ENCODE measurements at places on chromosomes 5 and 9. TPM values are rescaled to one million over a fixed set of nuclear protein-coding genes. Genes with fewer than 3 reads are reported as not detected.

DNA sequence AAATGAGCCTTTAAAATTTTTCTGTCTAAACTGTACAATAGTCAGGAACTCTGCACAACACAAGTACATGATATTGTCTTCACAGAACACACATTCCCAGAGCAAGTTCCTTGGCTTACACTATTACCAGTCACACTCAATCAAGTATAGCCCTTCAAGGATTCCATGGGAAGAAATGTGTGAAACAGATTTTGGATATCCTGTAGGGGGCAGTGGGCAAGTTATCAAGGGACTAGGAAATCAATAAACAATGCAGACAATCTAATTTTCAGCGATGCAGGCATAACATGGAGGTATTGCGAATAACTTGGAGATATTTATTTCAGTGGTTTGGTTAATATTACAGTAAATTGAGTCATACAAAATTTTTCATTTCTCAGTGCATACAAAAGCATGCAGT lies 1171.5 kb upstream of the NUDT12 start:
- DNase-seq, result no peak

- DNase-seq, result no peak
These were observed 17.4 kb upstream of the CAMSAP1 start for GRCh38 chr9:135924628-135925338.

DNA sequence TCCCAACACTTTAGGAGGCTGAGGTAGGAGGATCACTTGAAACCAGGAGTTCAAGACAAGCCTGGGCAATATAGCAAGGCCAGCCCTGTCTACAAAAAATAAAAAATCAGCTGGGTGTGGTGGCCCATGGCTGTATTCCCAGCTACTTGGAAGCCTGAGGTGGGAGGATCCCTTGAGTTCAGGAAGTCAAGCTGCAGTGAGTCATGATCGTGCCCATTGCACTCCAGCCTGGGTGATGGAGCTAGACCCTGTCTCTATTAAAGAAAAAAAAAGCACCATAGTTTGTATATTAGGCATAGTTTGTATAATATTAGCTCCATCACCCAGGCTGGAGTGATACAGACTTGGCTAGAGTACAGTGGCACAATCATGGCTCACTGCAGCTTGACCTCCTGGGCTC lies 9.6 kb upstream of the NME5 start:
- no peak for DNase-seq

GRCh38 chr5:6950860-6951259 lies 237.6 kb downstream of the TENT4A start:
- DNase-seq, result no peak

DNA sequence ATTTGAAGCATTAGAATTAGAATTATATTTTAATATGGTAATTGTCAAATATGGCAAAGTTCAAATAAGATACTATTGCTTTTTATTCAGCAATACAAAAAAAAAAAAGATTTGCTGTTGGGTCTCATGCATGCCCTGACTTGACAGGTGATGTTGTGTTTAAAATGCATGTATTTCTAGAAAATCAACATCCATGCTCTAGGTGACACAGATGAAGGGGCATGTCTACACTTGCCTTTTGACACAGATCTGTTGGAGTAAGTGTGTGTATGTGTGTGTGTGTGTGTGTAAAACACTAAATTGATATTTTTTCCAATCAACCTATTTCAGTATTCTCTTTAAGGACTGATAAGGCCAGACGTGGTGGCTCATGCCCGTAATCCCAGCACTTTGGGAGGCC lies 38.1 kb upstream of the SMARCA2 start:
- DNase-seq, result no peak

The AK8 gene
- 0.54 TPM for total RNA-seq

DNA sequence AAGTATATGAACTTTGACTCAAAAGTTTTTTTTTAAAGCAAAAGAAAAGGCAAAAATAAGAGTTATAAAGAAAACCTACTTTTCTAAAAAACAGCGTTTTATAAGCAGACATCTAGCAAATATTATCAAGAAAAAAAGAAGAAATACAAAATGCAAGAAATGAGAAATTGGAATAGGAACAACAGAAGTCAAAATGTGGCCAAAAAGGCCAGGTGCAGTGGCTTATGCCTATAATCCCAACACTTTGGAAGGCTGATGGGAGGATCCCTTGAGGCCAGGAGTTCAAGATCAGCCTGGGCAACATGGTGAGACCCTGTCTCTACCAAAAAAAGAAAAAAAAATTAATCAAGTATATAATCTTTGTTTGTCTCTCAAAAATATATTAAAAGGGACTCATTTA lies 35.9 kb downstream of the APTX start:
- DNase-seq, result no peak

DNA sequence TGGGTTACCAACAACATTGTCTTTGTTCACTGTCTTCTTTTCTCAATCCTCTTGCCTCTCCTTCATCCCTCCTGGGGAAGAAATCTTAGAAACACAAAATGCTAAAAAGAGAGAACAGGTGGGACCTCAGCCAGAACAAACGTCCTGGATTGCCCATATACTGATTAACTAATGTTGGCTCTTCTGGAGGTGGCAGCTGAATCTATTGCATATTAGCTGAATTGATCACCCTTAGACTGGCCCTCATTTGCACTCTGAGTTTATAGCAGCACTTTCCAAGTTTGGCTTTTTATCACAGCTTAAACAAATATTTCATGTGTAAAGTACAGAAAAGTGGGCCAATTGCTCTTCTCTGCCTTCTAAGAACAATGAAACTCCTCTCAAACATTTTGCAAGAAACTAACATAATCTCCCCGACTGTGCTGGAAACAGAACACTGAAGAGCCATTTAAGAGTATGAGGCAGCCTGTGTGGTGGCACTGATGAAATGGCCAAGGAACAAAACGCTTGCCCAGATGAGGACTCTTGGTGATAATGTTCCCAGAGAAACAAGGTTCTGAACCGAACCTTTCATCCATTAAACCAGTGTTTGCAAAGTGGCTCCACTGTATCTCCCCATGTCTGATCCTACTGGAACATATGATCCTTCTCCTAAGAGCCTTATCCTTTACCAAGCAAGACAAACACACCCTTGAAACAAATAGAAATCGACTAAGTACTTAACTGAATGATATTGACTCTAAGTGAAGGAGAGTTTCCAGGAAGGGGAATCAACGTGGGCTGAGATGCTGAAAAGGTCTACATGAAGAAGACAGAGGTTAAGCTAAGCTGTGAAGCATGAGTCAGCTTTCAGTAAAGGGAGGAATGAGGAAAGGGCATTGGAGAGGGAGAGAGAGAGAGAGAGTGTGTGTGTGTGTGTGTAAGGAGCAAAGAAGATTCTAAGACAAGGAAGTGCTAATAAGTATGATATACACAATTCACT lies 83.2 kb upstream of the LIFR start:
- no peak for DNase-seq

GRCh38 chr5:24804221-24804681 lies 159.5 kb upstream of the CDH10 start:
- DNase-seq, result no peak

DNA sequence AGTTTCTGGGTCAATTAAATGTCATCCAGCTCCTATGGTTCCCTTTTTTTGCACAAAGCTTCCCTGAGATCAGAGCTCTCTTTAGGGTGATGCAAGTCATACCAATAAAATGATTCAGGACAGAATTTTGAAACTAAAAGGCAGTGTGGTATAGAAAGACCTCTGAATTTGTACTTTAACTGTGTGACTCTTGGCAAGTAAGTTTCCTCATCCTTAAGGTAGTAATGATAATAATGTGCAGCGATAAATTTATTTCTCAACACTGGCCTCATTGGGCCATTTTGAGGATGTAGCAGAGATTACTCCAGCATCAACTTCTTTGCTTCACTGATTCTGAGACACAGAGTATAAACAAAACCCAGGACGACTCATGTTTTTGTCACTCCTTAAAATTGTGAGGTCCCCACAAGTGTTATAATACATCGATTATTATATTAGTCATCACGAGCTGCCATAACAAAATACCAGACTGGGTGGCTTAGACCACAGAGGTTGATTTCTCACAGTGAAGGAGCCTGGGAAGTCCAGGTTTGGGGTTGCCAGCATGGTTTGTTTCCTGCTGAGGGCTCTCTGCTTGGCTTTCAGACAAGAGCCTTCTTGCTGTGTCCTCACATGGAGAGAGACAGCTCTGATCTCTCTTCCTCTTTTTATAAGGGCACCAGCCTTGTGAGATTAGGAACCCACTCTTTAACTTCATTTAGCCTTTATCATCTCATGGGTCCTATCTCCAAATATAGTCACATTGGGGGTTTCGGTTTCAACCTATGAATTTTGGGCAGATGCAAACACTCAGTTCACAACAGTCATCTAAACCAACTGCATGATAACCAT lies 293.0 kb downstream of the ZNF608 start:
- DNase-seq, result no peak

The PCDHA13 gene
- total RNA-seq, result not detected

The ELAVL2 gene
- not detected for total RNA-seq

The CDC20B gene
- not detected for total RNA-seq

DNA sequence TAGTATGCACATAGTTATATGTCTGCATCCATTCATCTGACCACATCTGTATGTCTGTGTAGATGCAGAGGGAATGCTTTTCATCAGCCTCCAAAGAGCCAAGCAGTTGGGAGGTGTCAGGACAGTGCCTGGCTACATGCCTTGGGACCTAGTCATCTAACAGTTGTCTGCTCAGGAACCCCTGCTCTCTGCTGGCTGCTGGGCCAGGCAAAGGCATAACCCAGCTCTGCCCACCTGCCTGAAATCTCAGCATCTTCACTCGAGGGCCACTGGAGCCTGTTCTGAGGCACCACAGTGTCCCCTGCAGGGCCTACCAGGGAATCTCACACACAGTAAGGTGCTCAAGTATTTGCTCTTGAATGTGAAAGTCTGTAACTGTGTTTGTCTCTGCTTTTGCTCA lies 3.7 kb downstream of the C9orf50 start:
- no peak for DNase-seq

GRCh38 chr9:37037503-37038301 lies 3.6 kb upstream of the PAX5 start:
- DNase-seq, result no peak

DNA sequence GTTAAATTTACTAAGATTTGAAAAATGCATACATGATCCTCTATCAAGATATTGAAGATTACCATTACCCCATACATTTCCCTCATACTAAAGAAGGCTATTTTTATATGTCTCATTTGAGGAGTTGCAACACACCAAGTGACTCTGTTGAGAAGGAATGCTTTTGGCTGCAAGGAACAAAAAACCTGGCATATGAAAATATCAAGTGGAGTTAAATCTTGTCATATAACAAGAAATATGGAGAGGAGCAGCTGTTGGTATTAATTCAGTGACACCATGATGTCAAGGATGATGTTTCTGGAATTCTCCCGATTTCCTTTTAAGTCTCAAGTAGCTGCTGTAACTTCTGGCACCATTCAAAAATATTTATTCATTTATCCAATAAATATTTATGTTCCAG lies 193.8 kb downstream of the CSNK1G3 start:
- DNase-seq, result no peak

DNA sequence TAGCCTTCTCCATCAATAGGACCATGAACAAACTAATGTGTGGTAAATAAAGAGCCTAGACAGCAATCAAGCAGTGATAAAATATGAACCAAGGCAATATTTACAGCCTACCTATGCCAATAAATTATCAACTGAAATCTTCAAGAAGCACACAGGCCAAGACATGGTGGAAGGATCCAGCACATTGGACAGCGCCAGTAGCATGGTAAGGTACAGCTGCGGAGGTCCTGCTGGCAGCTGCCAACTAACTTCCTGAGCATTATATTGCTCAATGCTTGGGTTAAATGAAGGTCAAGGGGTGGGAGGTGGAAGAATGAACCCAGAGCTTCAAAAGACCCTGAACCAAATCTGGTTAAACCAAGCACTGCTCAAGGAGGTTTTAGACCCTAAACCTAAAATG lies 16.5 kb upstream of the SPDL1 start:
- DNase-seq, result no peak

DNA sequence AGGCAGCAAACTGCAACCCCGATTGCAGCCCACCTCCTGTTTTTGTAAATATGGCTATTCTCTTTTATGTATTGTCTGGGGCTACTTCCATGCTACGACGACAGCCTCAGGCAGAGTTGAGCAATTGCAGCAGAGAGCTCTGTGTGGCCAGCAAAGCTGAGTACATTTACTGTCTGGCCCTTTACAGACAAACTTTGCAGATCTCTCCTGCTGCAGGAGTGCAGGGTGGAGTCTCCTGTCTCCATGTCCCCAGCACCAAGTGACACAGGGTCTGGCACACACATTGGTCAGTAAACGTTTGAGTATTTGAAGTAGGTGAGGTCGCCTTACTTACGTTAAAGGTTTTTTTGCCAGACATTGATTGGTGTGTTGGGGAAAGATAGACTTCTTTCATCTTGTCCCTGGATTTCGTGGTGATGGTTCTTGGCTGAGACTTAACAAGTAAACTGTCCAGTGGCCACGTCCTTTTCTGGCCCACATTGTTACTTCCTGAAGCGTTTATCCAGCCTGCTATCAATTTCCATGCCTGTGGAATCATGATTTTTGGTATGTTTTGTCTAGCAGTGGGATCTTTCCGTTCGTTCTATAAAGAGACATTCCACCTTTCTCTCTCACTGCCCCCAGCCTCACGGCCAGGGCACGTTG lies 27.2 kb downstream of the PRRC2B start:
- no peak for DNase-seq

DNA sequence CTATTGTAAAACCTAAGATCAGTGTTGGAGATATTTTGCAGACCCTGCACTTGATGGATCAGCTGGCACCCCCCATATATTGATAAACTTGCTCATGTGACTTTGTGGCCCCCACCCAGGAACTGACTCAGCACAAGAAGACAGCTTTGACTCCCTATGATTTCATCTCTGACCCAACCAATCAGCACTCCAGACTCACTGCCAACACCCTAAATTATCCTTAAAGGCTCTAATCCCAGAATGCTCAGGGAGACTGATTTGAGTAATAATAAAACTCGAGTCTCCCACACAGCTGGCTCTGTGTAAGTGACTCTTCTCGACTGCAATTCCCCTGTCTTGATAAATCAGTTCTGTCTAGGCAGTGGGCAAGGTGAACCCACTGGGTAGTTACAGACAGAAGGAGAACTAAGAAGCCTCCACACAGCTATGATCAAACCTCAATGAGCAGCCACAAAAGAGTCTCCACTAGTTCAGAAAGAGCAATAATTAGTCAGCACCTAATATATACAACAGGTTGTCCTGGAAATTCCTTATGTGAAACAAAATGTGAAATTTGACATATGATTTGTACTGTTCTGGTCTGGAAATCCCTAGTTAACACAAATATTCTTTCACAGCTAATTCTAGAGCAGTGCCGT lies 52.2 kb downstream of the ACTL7B start:
- no peak for DNase-seq

The ARL15 gene
- total RNA-seq, result 29.1 TPM

- DNase-seq, result no peak
These were observed 781.2 kb downstream of the MTRR start for GRCh38 chr5:8650186-8650585.

The OGN gene
- total RNA-seq, result under 0.01 TPM

GRCh38 chr5:134536876-134537275 lies 11.4 kb downstream of the JADE2 start:
- DNase-seq, result peak; percentile 37

GRCh38 chr9:29830821-29831220 lies 2257.5 kb upstream of the C9orf72 start:
- no peak for DNase-seq

DNA sequence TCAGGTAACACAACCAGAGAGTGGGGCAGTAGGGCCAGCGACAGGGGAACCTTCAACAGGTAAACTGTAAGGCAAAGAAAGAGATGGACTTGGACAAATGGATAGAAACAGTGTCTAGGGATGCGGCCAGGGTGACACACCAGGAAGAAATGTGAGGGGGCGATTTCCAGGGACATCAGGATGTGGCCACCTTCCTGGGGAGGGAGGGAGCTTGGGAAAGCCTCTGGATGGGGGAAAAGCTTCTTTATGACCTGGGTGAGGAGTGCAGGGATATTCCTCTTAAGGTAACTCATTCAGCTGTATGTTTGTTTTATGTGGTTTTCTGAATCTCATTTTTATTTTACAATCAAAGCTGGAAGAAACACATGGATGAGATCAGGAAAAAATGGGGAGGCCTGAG lies 11.9 kb upstream of the NXNL2 start:
- no peak for DNase-seq

Measured in hematopoietic multipotent progenitor cell (in vitro differentiated cells).